ENCODE measurements at places on chromosomes 5 and 9.

DNA sequence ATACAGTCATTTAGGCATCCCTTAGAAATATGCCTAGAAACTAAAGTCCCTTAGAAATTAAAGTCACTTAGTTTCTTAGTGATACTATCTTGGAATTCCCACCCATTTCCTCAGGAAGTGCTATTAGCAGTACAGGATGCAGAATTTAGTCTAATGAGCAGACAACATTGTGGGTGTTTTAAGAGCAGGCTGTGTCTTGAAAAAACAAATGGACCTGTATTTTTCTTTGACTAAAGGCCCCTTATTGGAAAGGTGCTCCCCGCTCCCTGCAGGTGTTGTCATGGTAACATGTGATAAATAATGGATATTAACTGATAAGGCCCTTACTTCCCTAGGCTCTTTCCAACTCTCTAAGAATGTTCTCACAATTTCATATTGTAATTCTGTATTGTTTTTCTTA is 38.8 kb upstream of the STARD4 start:
- DNase-seq: no peak

DNA sequence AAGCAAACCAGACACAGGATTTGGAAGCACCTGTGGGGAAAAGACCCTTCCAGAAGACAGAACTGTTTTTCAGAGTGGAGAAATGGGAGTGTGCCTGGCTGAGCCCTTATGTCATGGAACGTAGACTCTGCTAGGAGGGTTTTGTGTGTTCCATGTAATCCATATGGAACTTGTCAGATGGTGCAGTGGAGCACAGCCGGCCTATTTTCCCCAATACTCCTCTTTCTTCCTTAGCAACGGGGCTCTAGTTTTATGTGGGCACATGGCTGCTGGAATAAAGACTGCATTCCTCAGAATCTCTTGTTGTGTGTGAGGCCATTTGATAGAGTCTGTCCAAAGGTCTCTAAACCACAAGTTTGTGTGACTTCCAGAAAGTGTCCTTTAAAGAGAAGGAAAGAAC is 284.0 kb downstream of the DRD1 start:
- DNase-seq: no peak

GRCh38 chr5:23208959-23209431 is 298.4 kb upstream of the PRDM9 start:
- peak; percentile 78 for DNase-seq

DNA sequence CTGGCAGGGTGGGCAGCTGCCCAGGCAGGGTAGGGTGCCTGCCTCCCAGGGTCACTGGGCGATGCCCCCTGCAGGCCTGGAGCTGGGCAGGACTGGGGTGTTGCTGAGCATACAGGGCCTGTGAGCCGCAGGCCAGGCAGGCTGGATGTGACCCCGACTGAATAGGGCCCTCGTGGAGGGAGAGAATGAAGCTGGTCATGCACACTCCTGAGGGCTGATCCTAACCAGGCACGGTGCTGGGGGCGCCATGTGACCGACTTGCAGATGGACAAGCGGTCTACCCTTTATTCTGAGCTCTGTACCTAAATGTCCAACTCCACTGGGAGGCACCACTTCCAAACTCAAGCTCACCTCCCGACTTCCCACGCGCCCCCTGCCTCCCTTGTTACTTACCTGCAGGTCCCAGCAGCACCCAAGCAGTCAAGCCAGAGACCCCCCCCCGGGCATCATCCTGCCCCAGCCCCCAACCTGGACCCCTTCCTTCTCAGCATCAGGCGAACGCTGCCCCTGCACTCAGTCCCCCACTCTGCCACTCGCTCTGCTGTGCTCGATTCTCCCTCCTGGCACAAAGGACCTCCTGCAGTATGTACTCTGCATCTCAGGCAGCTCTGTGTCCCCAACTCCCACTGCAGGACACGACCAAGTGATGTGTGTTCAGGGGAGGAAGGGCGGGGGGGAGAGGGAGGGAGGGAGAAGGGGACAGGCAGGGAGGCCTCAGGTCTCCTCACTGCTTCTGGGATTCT is 76.8 kb upstream of the PHYKPL start:
- DNase-seq: no peak

- no peak for DNase-seq
Observed at GRCh38 chr9:96050861-96051155, 175.3 kb downstream of the ERCC6L2 start.

- DNase-seq: no peak
Observed at GRCh38 chr5:155908543-155908942, 418.4 kb upstream of the SGCD start.

DNA sequence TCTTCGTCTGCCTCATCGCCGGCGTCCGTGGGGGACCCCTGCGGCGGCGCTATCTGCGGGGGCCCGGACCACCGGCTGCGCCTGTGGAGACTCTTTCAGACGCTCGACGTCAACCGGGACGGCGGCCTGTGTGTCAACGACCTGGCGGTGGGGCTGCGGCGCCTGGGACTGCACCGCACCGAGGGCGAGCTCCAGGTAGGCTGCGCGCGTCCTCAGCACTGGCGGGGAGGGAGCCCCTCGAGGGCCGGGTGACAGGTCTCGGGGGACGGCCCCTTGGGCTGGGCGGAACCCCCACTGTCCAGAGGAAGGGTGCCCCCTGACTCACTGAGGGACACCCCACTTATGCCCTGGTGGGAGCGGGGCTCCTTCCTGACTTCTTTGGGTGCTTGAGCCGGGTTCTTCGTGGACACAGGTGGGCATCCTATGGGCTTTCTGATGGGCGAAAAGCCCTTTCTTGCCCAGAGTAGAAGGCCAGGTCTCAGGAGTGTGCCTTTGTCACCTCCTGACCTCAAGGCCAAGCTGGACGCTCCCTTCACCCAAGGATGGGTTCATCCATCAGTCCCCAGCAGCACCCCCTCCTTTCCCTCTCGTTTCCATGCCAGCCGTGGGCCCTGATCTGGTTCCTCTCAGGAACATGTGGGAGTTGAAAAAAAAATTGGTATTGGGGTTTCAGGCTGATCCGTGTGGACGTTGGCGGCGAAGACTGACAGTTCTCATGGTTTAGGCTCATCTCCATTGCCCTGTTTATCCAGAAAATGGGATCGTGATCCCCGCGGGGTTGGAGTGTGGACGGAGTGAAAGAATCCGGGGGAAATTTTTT is 564 bp downstream of the SLC25A25 start:
- peak; percentile 34 for DNase-seq

DNA sequence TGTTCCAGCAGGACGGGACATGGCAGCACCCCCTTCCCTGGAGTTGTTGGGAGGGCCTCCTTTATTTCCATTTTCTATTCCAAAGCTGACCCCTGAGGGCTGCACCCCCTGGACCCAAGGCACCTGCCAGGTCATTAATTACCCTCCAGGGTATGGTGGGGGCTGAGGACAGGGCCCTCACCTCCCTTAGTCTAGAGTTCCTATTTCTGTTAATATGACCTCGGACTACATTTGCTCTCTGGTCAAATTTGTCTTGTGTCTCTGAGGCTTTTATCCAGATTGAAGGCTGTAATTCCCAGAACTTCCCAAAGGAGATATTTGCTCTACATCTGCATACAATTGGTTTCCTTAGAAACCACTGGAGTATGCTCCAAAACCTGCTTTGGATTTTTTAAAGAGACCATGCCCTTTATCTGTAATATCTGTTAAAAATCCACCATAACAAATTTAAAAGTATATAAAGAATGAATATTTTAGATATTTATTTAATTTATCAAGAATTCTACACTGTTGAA is 16.8 kb downstream of the PHF2 start:
- DNase-seq: no peak

GRCh38 chr9:36762958-36763357 is 190.3 kb downstream of the MELK start:
- DNase-seq: no peak

GRCh38 chr5:127015716-127016115 is 14.6 kb downstream of the MARCHF3 start:
- DNase-seq: no peak

GRCh38 chr9:68951879-68952659 is 61.8 kb downstream of the PRKACG start:
- peak; percentile 8 for DNase-seq

- no peak for DNase-seq
Observed at GRCh38 chr9:78677326-78677725, 380.4 kb downstream of the PSAT1 start.

DNA sequence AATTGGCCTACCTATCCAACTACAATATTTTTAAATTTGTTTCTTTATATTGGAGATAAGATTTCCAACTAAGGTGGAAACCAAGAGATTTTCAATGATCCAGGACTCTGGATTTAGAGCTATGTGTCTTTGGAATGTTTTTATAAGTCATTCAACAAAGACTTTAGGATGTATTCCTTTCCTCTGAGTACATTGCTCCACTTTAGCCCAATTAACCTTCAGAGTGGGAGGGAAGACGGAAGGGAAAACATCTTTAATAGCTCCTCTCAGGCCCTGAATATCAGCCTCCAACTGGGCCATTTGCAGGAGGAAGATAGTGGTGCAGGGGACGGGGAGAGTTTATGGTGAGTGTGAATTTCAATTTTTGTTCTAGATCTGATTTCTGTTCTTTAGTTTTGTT is 239.2 kb downstream of the PIK3R1 start:
- no peak for DNase-seq

DNA sequence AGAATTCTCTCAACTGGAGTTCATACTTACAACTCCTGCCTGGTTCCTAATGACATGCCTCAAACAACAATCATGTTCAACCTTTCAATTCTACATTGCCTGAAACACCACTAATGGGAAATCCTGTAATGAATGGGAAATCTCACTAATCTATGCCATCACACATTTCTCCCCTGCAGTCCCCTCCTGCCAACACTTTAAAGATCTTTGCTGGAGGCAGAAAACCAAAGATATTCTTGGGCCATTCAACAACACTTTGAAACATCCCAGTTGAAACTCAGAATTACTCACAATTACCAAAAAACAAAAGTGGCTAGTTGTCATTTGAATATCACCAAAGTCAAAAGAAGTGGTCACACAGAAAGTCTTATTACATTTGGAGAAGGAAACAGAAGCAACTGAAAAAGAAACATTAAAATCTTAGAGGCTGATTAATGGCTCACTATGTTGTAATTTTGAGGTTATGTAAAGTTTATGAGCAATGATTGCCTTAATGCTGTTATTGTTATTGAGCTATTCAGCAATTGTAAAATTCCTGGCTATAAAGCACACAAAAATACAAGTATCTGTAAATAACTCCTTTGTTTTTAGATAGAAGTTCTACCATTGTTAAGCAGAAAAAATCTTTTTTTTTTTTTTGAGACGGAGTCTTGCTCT is 313.4 kb upstream of the SLC30A5 start:
- no peak for DNase-seq

- DNase-seq: no peak
Observed at GRCh38 chr5:42301349-42301748, 121.9 kb upstream of the GHR start.

DNA sequence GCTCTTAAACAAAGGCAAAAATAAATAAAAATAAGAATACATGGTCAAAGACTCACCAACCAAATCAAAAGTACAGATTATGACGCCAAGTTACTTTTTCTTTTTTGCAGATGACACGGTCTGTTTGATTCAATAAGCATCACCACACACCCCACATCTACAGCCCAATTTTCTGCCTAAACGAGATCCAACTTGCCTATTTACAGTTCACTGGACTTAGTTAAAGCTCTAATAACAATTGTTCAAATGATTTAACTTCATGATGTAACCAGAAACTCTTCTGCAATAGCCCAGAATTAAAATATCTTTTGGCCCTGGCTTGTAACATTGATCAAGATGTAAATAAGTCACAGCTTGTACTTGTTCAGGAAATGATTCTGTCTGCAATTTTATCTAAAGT is 590.3 kb upstream of the C9orf72 start:
- DNase-seq: no peak

DNA sequence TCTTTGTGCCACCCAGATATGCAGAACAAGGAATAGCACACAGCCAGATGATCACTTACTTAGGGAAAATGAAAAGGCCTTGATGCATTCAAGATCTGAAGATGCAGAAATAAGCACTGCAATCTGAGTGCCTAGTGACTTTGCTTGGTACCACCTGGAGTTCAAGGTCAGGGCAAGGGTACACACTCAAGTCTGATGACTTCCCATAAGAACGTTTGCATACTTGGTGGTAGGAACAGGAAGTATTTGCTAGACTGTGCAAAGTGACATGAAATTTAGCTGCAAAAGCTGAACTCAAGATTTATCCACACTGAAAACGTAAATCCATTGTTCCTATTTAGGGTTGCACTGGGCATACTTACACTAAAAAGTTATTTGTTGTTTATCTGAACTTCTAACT is 177.1 kb downstream of the PIK3R1 start:
- no peak for DNase-seq

DNA sequence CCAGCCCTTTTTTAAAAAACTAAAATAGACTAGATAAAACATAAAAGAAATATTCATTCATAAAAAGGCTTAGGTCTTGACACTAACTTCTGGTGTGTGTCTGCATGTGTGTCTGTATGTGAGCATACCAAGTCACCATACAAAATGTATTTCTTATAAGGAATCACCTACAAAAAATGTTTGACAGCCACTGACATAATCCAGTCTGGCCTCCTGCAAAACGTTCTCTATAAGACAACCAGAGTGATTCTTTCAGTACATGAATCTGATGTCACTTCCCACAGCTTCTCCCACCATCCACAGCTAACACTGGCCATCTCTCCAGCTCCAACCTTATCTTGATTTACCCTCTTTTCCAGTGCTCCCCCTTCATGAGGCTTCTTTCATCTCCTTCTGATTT is 192.3 kb downstream of the TLE1 start:
- no peak for DNase-seq

GRCh38 chr9:88221105-88221504 is 82.8 kb upstream of the SPATA31C2 start:
- DNase-seq: no peak

DNA sequence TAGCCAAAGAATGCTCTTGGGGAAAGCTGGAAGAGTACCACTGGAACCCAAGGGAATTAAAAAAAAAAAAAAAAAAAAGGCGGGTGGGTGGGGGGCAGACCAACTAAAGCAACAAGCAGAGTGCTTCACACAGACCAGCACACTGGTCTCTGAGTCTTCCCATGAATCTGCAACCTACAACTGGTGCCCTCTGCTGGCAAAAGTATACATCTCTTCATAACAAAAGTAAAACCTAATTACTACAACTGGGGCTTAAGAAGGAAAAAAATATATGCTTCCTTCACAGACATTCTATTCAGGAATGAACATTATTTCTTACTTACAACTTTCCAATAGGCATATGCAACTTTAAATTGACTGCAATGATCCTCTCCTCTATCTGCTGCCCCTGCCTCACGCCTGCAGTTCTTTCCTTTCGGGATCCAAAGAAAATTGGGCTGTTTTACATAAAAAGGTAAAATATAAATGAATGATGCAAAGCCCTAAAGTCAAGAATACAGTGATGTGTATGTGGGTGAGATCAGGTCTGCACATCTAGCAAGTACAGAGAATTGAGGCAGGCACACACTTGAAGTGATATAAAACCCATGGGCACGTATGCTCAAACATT is 7.2 kb upstream of the KLHL3 start:
- peak; percentile 74 for DNase-seq

GRCh38 chr9:14692470-14693250 is 572 bp downstream of the ZDHHC21 start:
- DNase-seq: peak; percentile 51

GRCh38 chr5:97525780-97526179 is 342.7 kb upstream of the RIOK2 start:
- DNase-seq: peak; percentile 54

GRCh38 chr5:126514131-126514557 is 80.9 kb downstream of the ALDH7A1 start:
- DNase-seq: no peak

Measured in NB4 (cell line).